Prostate gland (tissue), 2 donors: ENCODE measurements at places on chromosomes 13 and 19.

DNA sequence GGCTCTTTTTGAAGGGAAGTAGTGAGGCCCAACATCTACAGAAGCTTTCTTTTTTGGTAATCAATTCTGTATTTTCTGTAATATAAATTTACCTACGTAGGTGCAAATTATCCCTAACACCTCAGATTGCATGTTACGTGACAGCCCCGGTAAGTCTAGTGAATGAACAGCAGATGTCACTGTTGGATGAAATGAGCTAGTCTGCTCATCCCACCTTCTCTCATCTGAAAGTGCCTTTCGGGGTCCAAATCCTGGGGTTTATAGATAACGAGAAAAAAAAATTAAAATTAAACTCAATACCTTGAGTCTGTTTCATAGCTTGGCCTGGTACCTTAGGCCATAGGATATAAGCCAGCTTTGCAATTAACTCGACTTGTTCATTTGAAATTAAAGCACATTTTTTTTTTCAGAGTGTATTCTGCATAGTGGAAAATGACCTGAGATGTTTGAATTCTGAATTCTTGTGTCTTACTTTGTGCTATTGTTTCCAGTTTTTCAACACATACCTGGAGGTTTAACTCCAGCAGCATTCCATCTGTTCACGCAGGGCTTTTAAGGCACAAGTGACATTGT lies 548.2 kb downstream of the GPC5 start:
- H3K36me3 ChIP-seq: no peaks in the 10 kb centered on the region
- H3K27ac ChIP-seq: no peak overlapping the region

DNA sequence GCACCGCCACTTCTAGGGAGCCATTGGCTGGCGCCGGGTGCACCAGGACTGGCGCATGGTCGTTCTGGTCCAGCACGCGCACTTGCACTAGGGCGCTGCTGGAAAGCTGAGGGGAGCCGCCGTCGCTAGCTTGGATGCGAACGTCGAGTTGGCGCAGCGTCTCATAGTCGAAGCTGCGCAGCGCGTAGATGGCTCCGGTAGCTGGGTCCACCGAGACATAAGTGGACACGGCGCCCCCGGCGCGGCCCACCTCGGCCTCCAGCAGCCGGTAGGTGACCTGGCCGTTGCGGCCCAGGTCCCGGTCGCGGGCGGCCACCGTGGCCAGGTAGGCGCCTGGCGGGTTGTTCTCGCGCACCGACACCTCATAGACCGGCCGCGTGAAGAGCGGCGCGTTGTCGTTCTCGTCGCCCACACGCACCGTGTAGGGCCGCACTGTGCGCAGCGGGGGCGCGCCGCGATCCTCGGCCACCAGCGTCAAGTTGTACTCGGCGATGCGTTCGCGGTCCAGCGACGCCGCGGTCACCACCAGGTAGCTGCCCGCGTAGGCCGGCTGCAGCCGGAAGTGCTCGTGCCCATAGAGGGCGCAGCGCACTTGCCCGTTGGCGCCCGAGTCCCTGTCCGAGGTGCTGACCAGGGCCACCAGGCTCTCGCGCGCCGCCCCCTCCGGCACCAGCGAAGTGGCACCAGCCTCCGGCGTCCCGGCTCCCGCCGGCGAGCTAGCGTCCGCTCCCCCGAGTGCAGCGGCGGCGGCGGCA lies 1.7 kb downstream of the PCDH8 start:
- peaks cover 3% of the 10 kb centered on the region for H3K4me1 ChIP-seq
- DNase-seq: peak; percentile 44
- H3K27ac ChIP-seq: no peak overlapping the region
- H3K36me3 ChIP-seq: no peaks in the 10 kb centered on the region

DNA sequence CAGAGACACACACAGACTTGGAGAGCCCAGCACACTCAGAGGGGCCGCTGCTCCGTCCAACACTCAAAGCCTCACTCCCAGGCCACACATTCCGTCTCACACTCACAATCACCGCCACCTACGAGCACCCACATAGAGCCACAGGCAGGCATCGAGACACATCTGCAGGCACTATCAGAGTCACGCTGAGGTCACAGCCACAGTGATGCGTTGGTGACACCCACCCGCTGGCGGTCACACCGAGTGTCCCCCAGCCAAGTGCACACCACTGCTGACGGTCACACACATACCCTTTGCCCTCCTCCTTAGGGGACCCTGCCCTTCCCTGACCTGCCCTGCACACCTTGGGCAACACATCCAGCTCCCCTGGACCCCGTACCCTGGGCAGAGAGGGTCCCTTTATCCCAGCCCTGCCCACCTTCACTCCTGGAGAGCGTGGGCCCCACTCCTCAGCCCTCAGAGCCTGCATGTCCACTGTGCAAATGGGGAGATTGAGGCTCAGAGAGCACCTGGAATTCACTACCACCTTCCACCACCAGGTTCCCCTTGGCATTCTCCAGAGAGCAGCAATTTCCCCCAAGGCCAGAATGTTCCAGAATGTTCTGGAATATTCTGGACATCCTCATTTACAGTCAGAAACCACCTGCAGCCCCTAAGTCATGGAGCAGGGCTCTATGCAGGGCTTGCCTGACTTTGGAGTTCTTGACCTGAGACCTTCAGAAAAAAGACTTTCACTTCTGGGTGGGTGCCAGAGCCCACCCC lies 5.4 kb downstream of the FUT5 start:
- no peaks in the 10 kb centered on the region for H3K4me1 ChIP-seq
- no peak overlapping the region for H3K4me3 ChIP-seq
- no peak overlapping the region for H3K27ac ChIP-seq
- no peak for DNase-seq

DNA sequence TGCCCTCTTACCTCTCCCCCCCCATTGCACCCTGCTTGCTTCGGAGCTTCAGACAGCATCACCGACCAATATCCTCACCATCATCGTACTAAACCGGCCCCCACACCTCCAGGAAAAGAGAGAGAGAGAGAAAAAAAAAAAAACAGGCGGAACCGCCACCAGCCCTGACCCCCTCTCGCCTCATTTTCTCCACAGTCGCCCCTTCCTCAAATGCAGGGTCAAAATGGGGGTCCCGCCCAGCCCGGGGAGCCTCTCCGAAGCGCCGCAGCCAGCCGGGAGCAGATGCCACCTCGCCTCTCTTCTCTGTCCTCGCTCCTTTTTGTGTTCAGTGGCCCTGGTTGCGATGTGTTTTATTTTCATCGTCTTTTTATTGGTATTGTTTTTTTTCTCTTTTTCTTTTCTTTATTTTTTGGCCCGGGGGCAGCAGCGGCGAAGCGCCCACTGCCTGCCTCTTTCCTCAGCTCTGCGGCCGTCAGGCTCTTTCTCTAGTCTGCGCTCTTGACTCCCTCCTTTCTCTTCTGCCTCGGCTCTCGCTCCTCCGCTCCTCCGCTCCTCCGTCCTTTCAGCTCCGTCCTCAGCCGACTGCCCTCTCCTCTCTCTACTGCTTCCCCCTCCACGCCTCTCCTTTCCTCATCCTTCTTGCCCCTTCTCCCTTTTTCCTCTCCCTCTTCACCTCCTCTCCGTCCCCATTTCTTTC lies 41.4 kb downstream of the DEDD2 start:
- peak overlapping the region; percentile 37 for H3K4me3 ChIP-seq
- peaks cover 12% of the 10 kb centered on the region for H3K27me3 ChIP-seq
- DNase-seq: peak; percentile 15
- H3K4me1 ChIP-seq: no peaks in the 10 kb centered on the region

GRCh38 chr13:32731576-32731975 lies 145.3 kb downstream of the PDS5B start:
- H3K4me3 ChIP-seq: no peak overlapping the region
- peaks cover 7% of the 10 kb centered on the region for H3K4me1 ChIP-seq
- peak overlapping the region; percentile 23 for H3K27ac ChIP-seq

- no peaks in the 10 kb centered on the region for H3K27me3 ChIP-seq
- no peaks in the 10 kb centered on the region for H3K36me3 ChIP-seq
Measured at GRCh38 chr13:58376775-58377174, 745.2 kb downstream of the PCDH17 start.
